ENCODE measurements at places on chromosomes 6 and 20.

DNA sequence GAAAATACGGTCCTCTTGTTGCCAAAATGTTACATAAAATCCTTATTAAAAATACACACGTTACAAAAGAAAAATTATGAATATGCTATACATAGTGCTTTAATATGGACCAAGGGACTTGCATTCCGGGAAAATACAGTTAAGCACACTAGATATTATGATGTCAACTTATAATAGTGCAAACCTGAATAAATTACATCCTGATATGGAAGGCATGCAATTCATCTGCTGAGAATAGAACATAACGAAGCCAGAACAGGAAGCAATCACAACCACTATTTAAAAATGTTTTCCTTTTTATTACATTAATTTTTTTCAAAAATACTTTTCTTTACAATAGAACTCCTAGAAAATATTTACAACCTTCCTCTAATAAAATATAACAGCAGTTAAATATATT is 7.8 kb upstream of the MRPS10 start:
- DNase-seq = no peak

DNA sequence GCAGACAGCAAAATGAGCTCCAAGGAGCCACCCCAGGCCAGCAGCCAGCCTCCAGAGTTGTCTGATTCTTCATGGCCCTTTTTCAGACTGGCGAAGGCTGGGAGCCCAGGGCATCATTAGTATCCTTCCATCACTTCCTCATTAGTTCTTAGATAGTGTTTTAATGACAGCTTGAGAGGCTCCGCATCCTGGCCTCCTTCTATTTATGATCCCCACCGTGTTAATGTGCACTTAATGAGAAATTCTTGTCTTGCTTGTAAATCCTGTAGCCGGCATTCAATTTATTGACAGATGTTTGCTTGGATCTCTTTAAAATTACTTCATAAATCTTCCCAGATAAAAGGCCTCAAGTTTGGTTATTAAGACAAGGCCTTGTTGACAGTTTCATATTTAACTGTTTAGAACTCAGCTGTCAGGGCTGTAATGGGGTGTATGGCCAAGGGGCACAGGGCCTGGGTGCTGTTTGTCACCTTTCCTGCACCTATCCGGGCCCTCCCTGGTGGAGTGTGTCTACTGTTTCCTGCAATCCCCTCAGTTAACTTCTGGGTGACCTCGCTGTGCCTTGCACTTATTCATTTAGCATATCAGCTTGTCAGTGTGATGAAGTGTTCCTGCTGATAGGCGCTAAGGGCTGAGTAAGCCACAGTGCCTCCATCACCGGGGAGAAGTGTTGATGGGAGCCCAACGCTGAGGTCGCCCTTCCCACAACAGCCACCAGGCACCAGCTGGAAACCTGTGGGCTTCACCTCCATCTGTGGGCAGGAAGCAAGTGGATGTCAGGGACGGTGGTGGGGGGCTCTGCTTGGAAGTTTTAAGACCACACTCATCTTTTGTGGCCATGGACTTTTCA is 169.3 kb downstream of the TSHZ2 start:
- no peak for DNase-seq

GRCh38 chr6:124960757-124961463 is 1.3 kb upstream of the RNF217 start:
- DNase-seq = no peak

- DNase-seq = no peak
These were observed 66.9 kb upstream of the CLDN20 start for GRCh38 chr6:155196911-155197310.

GRCh38 chr20:37200926-37201826 is 21.8 kb upstream of the MROH8 start:
- no peak for DNase-seq

- DNase-seq = no peak
These were observed 217.7 kb downstream of the OR2B2 start for GRCh38 chr6:27694547-27694874.

DNA sequence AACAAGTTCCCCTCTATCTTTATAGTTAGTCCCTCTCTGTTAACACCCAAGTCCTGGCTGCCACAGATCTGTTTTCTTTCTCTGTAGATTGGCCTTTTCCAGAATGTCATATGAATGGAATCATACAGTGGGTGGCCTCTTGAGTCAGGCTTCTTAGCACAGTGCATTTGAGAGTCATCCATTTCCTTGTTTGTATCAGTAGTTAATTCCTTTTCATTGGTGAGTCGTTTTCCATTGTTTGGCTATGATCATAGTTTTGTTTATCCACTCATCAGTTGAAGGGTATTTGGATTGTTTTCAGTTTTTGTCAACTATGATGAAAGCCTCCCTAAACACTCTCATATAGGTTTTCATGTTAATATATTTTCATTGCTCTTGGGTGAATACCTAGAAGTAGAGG is 248.3 kb downstream of the ARID1B start:
- DNase-seq = no peak

DNA sequence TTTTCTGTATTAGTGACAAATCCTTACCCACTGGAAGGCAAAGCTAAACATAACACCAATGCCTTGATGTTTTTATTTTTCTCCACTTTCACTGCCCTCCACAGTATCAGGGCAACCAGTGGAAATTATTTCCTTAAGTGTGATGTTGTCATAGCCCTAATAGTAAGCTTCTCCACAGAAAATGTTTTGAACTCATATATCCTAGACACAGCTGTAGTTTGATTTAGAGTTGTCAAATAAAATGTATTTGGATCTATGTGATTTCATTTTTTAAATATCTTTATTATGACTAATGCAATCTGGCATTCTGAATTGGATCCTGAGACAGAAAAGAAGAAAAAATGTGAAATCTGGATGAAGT is 70.9 kb upstream of the UFL1 start:
- no peak for DNase-seq

GRCh38 chr6:14549871-14550270 is 432.3 kb downstream of the CD83 start:
- no peak for DNase-seq

DNA sequence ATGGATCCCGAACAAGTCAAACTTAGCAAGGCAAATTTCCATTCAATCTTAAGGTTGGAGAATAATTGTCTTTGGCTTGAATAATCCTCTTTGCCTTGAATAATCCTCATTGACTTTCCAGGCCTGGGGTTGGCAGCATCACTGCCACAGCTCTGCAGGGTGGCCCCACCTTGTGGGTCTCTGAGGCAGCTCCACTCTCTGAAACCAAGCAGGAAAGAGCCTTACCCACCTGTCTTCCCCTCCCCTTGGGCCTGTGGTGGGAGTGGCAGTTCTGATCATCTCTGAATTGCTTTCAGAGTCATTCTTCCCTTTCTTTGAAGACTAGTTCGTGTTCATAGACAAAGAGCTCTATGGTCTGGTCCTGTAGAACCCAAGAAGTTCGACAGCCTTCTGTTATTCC is 47.5 kb downstream of the KCNQ5 start:
- no peak for DNase-seq

- no peak for DNase-seq
These were observed 305.8 kb upstream of the RSPO3 start for GRCh38 chr6:126812651-126813050.

- no peak for DNase-seq
These were observed 1.4 kb downstream of the KIFC1 start for GRCh38 chr6:33392979-33393378.

GRCh38 chr6:141364694-141365093 is 768.0 kb upstream of the GJE1 start:
- DNase-seq = no peak

DNA sequence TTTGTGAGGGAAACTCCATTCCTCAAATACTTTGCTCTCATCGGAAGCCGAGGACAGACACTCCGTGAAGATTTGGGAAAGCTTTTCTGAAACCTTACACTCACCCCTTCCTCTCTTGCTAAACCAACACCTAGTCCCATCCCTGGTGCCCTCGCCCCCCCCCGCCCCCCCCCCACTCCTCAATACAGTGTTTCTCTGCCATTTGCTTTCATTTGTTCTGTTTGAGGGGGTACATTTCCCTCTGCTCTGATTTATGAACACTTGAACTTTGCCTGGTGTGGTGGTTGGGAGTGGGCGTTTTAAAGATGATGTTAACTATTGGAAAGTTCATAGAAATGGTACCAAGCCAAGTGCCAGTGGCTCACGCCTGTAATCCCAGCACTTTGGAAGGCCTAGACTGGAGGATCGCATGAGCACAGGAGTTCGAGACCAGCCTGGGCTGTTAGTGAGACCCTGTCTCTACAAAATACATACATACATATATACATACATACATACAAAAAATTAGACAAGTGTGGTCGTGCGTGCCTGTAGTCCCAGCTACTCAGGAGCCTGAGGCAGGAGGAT is 1.1 kb downstream of the RAB32 start:
- DNase-seq = no peak
